ENCODE measurements at places on chromosomes 16 and 17.
A peak's percentile ranks its signal among the peaks of the same experiment; 100 is the strongest.

DNA sequence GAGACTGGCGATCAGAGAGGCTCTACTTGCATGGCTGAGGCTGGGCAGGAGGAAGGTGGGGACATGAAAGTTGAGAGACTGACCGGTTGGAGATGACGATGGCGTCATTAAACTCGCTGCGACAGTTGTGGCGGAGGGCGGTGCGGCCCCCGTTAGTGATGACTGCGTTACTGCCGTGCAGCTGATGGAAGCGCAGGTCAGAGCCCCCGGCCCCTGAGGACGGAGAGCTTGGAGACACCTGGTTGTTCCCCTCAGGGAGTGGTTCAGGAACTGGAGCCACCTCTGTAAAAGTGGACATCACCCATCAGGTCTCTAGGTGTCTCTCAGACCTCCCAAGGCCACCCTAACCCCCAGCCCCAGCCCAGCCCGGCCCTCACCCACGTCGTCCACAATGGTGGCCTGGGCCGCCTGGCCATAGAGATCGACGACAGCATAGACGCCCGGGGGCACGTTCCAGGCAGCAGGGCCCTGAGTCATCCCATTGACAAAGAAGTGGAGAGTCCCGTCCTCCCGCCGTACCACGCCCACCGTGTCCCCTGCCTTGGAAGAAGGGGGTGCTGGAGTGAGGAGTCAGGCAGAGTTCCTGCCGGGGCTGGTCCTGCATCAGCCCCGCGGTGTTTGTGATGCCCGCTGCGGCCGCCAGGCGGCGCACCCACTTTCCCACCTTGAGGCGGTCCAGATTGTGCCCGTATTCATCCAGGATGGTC is 5.3 kb downstream of the NEURL4 start:
- DNase-seq, result no peak

GRCh38 chr16:8720080-8720966 is 45.9 kb downstream of the ABAT start:
- DNase-seq, result peak; percentile 34

DNA sequence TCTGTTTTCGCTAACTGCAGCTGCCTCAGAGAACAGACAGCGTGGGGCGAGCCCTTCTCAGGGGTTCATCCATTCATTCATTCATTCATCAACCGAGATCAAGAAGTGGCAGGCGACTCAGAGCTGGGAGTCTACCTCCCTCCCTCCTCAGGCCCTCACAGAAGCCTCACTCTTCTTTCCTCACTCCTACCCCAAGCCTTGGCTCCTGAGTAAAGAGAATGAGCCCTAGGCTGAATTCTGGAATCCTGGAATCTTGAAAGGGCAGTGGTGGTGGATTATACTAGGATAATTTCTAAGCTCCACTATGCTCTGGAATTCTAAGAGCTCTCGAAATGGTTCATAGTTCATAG is 2.3 kb upstream of the DLX3 start:
- DNase-seq, result no peak

DNA sequence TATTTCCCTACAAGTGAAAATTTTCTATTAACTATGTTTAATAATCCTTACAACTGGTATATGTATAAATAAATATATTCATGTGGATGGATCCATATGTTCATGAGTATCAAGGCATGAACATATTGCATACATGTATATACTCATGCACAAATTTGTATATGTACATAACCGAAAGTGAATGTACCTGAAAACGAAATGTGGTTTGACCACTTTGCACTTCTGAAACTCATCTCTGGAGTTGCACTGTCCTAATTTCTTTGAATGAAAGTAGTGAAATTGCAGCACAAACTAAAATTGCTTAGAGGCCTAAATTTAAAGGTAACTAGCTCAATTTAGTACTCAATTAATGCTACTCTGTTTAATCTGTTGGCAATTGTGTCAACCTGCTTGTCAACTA is 27.4 kb upstream of the GNAO1 start:
- DNase-seq, result no peak

DNA sequence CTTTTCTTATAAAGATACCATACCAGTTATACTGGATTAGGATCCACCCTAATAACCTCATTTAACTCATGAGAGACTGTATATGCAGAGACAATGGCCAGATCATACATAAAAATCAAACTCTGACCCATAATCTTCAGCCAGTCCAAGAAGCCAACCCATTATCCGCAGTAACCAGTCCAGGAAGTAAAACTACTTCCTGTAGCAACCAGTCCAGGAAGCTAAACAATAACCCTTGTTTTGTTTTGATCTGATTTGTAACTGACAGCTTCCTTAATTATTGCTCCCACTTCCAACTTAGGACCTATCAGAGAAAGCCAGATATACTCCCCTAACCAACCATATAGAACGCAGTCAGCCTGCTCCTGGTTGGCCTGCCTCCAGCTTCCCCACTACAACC is 19.2 kb upstream of the SSTR2 start:
- DNase-seq, result no peak

- peak; percentile 51 for DNase-seq
Measured at GRCh38 chr17:77881545-77881944, 77.0 kb upstream of the TNRC6C start.

DNA sequence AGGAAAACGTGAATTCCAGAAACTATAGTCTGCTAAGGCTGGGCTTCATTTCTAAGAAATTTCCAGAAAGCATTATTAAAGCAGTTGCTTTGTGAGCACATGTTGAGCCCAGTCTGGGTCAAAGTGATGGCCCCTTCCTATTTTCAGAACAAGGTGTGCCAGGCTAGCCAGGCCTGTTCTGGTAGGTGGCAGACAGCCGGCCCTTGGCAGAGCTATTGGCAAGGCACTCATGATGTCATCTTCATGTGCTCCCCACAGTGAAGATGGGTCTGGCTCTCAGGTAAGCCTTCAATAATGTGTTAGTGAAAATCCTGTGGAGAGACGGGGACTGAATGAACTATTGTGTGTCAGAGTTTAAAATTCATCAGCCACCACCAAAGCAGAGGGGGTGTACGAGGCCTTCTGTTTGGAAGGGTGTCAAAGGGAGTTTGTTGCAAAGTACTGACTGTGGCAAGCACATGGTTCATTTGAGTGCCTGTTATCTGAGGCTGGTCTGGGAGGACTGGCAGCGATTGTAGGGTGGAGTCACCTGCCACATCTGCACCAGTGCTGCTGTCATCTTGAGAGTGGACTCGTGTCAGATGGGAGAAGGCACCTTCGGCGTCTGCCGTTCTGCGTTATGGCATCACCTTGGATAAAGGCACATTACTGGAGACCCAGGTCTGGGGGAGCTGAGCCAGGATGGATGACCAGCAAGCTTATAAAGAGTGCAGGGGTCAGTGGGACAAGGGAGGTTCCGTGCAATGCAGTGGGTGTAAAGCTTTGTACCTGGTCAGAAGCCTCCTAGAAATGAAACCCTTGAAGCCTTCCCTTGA is 43.4 kb downstream of the KSR1 start:
- DNase-seq, result no peak

DNA sequence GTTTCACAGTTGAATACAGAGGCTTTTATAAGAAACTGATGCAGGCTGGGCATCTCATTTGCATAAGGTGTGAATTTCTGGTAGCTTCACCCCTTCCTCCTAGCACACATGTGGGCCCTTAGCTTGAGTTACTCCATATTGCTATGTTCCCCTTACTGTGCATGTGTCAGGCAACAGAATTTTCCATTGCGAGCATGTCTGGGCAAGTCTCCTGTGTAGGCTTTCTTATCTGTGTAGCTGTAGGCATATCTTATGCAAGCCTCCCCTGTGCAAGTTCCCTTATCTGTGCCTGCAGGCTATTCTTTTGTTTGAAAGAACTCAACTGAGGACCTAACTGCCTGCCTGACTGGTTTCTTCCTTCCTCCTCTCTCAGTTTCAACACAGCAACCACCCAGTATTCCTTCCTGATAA is 597.4 kb upstream of the CDH5 start:
- no peak for DNase-seq

DNA sequence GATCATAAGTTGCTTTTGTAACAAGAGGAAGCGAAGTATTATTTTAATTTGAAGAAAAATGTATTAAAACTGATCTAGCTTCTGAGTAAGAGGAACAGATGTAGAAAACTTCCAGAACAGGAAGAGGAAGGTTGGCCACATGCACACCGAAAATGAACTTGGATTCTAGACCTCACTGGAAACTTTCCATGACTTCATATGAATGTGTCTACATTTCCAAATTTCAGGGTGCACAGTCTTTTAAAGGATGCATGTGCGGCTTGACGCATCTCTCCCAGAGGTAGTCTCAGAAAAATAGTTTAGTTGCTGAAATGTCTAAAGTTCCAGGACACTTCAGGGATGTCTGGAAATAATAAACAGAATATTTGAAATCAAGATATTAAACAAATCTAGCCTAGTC is 275.1 kb upstream of the MYOCD start:
- DNase-seq, result no peak

DNA sequence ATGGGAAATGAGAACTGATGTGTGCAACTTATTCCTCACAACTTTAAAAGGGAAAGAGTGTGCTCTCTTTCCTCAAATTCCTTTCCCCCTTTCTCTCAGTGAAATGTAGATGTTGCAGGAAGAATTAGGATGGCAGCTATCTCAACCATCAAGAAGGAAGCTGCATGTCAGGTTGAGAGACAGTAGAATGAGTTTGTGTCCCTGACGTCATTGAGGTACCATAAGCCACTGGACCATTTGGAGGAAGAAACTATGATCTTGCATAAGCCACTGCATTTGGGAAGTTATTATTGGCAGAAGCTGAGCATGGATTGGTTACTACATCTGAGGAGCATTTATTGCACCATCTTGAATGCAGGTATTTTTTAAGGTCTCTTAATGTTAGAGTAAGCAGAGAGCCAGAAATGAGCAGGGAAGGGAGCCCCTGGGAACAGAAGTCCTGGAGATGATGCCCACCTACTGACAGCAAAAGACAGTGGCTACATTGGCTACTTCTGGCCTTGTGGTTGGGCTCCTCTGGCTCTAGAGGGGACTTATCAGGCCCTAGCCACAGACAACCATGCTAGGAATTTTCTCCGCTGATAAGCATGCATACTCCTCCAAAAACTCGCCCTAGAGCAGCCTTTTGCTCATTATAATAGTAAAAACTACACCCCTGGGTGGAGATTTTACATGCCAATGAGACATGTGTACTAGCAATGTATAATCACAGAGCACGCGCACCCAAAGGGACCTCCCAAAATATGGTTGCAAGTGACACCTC is 249.0 kb upstream of the SALL1 start:
- DNase-seq, result no peak

DNA sequence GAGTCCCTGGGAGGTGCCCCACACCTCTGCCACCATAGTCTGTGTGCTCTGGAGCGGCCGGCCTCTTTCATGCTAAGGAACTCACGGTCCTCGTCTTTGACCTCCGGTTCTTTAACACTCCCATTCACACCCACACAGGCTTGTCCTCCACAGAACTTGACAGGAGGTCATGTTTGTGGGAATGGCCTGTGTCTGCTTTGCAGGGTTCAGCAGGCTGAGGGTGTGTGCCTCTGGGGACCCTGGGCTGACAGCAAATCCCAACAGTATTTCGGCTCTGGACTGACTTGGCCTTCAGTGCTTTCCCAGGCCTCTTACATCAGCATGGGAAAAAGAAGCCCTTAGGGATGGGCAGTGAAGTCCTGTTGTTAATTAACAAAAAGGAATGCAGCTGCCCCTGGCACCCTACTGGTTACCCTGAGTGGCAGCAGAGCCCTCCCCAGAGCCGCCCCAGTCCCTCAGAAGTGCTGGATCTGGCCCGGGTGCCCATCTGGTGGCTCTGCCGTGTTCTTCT is 35.4 kb upstream of the ADORA2B start:
- DNase-seq, result no peak

DNA sequence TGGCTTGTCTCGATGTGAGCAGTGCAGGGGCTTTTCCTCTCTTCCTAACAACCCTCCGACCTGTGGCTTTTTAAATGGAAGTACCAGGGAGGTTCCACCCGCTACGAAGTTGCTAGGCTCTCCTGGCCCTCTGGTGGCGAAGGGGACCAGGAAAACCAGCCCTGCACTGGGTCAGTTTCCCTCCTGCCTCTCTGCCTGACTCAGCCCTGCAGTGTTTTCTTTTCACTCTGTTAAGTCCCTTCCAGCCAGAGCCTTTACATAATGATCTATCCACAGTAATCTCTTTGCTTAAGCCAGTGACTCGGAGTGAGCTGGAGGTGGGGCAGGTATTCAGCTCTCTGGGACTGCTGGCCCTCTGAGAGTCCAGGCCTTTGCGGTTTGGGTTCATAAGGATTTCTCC is 331.3 kb upstream of the EEF2KMT start:
- no peak for DNase-seq

Measured in substantia nigra (tissue), 51 donors.